ENCODE measurements at places on chromosomes 2 and 18. TPM values are rescaled to one million over a fixed set of nuclear protein-coding genes. Genes with fewer than 3 reads are reported as not detected.

DNA sequence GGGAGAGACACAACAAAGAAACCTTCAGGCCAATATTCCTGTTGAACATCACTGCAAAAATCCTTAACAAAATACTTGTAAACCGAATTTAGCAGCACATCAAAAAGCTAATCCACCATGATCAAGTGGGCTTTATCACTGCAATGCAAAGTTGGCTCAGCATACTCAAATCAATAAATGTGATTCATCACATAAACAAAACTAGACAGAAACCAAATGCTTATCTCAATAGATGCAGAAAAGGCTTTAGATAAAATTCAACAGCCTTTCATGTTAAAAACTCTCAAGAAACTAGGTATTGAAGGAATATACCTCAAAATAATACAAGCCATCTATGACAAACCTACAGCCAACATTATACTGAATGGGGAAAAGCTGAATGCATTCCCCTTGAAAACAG is 20.6 kb downstream of the GTF2A1L start:
- H3K4me3 ChIP-seq, result no peak overlapping the region
- no peaks in the 10 kb centered on the region for H3K27me3 ChIP-seq
- no peaks in the 10 kb centered on the region for H3K4me1 ChIP-seq
- H3K27ac ChIP-seq, result no peak overlapping the region
- no peaks in the 10 kb centered on the region for H3K36me3 ChIP-seq
- no peak for DNase-seq

DNA sequence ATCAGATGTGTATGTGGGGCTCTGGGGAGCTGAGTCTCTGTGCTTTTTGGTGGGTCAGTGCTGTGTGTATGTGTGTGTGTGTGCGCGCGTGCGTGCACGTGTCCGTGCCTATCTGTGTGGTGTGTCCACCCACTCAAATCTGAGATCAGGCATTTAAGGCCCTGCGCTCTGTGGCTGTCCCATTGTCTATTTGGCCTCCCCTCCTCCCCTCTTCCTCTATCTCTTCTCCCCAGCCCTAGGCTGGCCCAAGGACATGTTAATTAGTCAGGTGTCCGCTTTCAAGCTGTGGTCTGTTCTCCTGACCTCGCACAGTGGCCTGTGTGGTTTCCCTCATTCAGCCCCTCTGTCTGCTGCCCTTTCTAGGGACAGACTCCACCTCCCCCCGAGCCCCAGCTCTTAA is 136.4 kb downstream of the DYSF start:
- H3K27ac ChIP-seq, result no peak overlapping the region
- no peaks in the 10 kb centered on the region for H3K36me3 ChIP-seq
- H3K4me3 ChIP-seq, result no peak overlapping the region
- H3K4me1 ChIP-seq, result no peaks in the 10 kb centered on the region
- DNase-seq, result no peak

- no peaks in the 10 kb centered on the region for H3K27me3 ChIP-seq
- H3K36me3 ChIP-seq, result no peaks in the 10 kb centered on the region
- H3K4me1 ChIP-seq, result peaks cover 15% of the 10 kb centered on the region
- no peak overlapping the region for H3K4me3 ChIP-seq
- DNase-seq, result no peak
Measured at GRCh38 chr2:221467610-221468009, 104.5 kb downstream of the EPHA4 start.

GRCh38 chr18:21112140-21112473 is 494 bp upstream of the ROCK1 start:
- H3K27me3 ChIP-seq, result no peaks in the 10 kb centered on the region
- peaks cover 9% of the 10 kb centered on the region for H3K36me3 ChIP-seq
- DNase-seq, result no peak
- peak overlapping the region; percentile 94 for H3K4me3 ChIP-seq

The INO80B gene
- total RNA-seq, result 46.8 TPM

The GNLY gene
- total RNA-seq, result 5.9 TPM

DNA sequence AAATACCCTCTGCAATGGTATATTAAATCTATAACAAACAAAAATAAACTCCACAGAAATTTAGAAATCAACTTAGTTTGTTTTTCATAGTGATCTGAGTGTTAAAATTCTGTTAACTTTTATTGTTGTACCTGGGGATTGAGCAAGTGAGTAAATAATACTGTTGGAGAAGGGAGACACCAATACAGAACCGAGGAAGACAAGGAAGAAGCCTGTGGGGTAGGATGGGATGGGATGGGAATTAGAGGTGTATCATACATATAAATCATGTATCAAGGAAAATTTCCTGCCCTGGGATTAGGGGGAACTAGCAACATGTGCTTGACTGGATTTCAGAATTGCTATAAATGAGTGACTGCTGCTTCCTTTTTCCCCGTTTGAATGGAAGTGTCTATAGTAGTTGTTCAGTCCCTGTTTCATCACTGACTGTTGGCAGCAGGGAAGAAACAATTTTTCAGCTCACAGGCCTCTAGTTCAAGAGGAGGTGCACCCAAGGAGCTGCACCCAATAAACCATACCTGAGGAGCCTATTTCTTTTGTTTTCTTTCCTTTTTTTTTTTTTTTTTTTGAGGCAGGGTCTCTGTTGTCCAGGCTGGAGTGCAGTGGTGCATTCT is 53.1 kb downstream of the SP110 start:
- H3K4me3 ChIP-seq, result no peak overlapping the region
- H3K4me1 ChIP-seq, result peaks cover 12% of the 10 kb centered on the region
- no peak overlapping the region for H3K27ac ChIP-seq
- peaks cover 44% of the 10 kb centered on the region for H3K36me3 ChIP-seq

DNA sequence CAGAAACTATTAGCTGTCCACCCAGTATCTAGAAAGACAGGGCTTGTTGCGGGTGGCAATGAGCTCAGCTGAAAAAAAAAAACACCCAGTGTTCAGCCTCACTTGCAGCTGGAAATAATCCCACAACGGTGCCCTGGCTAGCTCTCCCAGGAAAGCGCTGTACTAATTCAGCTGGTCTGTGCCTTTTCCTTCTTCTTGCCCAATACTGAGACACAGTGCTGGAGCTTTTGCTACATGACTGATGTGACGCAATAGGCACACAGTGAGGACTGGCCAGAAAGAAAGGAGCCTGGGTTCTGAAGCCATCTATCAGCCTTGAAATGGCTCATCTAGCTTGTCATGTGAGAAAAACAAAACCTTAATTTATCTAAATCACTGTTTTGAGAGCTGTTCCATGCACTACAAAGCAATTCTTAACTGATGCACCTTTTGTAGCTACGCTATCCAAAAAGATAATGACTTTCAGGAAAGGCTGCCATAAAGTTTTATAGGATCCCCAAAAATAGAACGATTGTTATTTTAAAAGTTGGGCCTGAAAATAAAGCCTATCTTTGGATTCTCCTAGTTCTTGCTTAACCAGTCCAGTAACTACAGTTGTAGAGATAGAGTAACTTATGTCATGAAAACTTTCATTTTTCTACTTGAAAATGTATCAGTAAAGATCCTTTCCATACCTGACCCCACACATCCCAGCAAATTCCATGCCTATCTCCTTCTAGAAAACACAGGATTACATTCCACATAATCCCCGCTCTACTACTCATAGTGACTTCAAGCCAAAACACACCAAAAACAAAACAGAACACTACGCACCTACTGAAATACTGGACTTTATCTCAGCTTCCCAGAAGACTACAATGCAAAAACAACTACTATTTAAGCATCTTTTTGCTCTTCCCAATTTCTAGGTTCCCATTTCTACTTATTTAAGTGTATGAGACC is 15.9 kb downstream of the KIDINS220 start:
- H3K36me3 ChIP-seq, result peaks cover 12% of the 10 kb centered on the region
- H3K27ac ChIP-seq, result no peak overlapping the region
- H3K4me3 ChIP-seq, result no peak overlapping the region
- DNase-seq, result no peak
- H3K27me3 ChIP-seq, result no peaks in the 10 kb centered on the region

GRCh38 chr2:238220274-238220891 is 16.9 kb upstream of the ILKAP start:
- no peak for DNase-seq
- H3K4me3 ChIP-seq, result no peak overlapping the region
- no peaks in the 10 kb centered on the region for H3K36me3 ChIP-seq
- no peak overlapping the region for H3K27ac ChIP-seq

The ICA1L gene
- total RNA-seq, result 4.1 TPM

DNA sequence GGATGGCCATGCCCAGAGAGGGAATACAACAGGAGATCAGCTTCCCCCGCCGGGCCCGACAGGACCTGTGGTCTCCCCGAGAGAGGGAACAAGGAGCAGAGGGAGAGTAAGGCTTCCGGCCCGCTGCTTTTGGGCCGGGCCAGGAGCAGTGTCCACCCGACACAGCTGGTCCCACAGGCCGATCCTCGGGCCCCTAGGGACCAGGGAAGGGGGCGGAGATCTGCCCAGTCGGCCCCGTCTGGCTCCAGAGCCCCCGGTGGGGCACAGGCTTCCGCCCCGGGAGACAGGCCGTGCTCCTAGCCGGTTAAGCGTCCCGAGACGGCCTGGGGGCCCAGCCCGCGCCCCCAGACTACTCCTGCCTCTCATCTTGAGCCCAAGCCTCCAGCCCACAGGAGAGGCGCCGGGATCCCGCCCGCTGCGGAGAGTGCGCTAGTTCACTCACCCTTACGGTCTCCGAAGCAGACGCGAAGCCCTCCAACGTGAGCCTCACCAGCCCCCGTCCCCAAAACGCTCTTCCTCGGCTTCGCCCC is at the start of gene MCFD2:
MCFD2 (minus strand) TSS at position 526 of the 530 bp plus-strand sequence. CDS start 6,635 bp downstream, outside the sequence.
- DNase-seq, result no peak
- H3K4me1 ChIP-seq, result peaks cover 22% of the 10 kb centered on the region
- H3K27me3 ChIP-seq, result no peaks in the 10 kb centered on the region
- peak within 1 kb of the TSS; percentile 98 for H3K27ac ChIP-seq

The LYG1 gene
- 2.2 TPM for total RNA-seq

The LDAH gene
- 12.5 TPM for total RNA-seq

GRCh38 chr2:195659114-195659513 is 2.1 kb downstream of the SLC39A10 start:
- H3K27ac ChIP-seq, result peak overlapping the region; percentile 99
- H3K27me3 ChIP-seq, result no peaks in the 10 kb centered on the region
- DNase-seq, result no peak
- peaks cover 24% of the 10 kb centered on the region for H3K4me1 ChIP-seq

- no peaks in the 10 kb centered on the region for H3K27me3 ChIP-seq
- H3K36me3 ChIP-seq, result no peaks in the 10 kb centered on the region
- DNase-seq, result peak; percentile 74
- peaks cover 41% of the 10 kb centered on the region for H3K4me1 ChIP-seq
Measured at GRCh38 chr2:12709207-12709522, 7.6 kb upstream of the TRIB2 start.

DNA sequence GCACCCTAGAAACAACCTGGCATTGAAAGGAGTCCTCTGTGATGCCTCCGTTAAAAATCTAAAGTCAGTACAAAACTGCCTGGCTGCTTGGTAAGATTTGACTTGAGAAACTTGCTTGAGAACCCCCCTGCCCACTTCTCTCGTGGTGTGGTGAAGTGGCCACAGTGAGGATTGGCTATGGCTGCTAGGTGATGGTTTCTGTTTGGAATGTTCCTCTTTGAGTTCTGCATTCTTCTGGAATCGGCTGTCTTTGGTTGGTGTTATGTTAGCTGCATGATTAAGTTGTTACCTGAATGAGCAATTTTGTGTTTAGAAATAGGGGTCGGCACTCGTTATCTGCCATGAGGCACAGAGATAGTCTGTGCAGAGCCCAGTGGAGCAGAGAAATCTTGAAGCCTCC is 21.7 kb upstream of the SAG start:
- peaks cover 11% of the 10 kb centered on the region for H3K4me1 ChIP-seq
- H3K4me3 ChIP-seq, result no peak overlapping the region
- H3K27ac ChIP-seq, result no peak overlapping the region
- peaks cover 87% of the 10 kb centered on the region for H3K36me3 ChIP-seq
- no peaks in the 10 kb centered on the region for H3K27me3 ChIP-seq
- DNase-seq, result no peak

- no peaks in the 10 kb centered on the region for H3K27me3 ChIP-seq
- H3K27ac ChIP-seq, result no peak overlapping the region
- H3K36me3 ChIP-seq, result no peaks in the 10 kb centered on the region
- no peak overlapping the region for H3K4me3 ChIP-seq
Measured at GRCh38 chr2:36362291-36362690, 6.7 kb downstream of the CRIM1 start.

The ABHD1 gene
- 0.64 TPM for total RNA-seq

The CYP27C1 gene
- total RNA-seq, result not detected

DNA sequence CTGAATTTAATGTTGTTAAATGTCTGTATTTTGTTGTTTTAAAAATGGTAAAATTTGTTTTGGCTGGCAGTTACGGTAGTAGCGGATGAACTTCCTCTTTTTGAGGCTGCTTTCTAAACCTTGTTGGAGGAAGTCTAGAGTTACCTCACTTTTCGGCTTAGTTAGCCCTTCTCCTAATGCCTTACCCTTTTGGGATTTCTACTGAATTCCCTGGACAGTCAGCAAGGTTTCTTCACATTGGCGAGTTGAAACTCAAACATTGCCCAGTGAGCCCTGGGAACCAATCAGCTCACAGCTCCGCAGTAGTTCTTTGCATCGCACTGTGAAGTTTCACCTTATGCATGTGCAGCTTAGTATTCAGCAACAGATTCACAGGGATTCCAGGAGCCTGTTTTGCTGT is 55.2 kb downstream of the TMEM247 start:
- DNase-seq, result no peak
- H3K27me3 ChIP-seq, result no peaks in the 10 kb centered on the region
- no peaks in the 10 kb centered on the region for H3K36me3 ChIP-seq
- H3K4me1 ChIP-seq, result peaks cover 36% of the 10 kb centered on the region

DNA sequence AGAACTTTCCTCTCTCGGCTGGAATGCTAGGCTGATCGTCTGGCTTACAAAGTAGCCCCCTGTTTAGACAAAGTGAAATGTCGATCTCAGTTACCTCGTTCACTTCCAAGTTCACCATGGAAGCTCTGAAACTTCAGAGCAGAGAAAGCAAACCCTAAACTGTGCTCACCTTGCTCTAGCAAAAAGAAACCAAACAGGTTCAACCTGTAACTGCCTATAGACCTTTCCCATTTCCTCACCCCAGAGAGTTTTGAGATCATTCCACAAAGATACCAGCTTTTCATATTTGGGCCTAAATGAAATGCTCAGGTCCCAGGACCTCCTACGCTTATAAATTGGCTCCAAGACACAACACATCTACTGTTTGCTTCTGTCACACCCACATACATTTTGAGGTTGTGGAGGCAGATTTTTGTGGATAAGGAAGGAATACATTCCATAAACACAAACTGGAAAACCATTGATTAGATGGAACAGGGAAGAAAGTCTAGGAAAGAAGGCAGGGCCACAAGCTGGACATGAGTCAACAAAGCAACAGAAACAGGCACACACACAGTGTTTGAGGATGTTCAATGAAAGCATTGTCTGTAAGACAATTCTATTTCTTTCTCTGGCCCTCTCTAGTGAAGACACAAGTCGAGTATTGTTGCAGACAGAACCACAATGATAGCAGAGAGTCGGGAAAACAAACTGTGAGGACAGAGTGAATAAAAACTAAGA is 52.8 kb upstream of the TGIF1 start:
- no peaks in the 10 kb centered on the region for H3K36me3 ChIP-seq
- H3K4me3 ChIP-seq, result no peak overlapping the region
- no peak overlapping the region for H3K27ac ChIP-seq
- H3K4me1 ChIP-seq, result no peaks in the 10 kb centered on the region
- no peaks in the 10 kb centered on the region for H3K27me3 ChIP-seq
- DNase-seq, result no peak
